ENCODE measurements at places on chromosomes 3 and 15.

- DNase-seq = no peak
These were observed 89.6 kb upstream of the GALNT15 start for GRCh38 chr3:16084887-16085286.

- no peak for DNase-seq
These were observed 555.4 kb upstream of the ZNF385D start for GRCh38 chr3:22306454-22306853.

GRCh38 chr3:56753206-56753820 lies 48.4 kb downstream of the ARHGEF3 start:
- peak; percentile 22 for DNase-seq

DNA sequence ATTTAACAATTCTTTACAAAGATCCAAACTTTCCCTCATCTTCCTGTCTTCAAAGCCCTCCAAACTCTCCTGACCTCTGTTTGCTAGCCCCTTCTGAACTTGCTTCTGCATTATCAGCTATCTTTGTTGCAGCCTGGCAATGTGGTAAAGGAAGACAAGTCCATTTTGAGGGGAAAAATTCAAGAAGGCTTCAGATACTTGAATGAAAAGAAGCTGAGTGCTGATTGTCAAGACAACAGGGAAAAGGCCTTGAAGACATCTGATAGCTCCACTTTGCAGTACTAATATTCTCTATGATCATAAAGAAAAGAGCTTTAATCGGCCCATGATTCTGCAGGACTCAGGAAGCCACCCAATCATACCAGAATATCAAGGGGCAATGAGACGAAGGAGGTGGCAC lies 91.8 kb downstream of the LMLN start:
- DNase-seq = no peak

GRCh38 chr3:129606636-129607390 lies at the start of gene PLXND1:
Gene PLXND1, minus strand, starts transcription at chr3:129606676. Its CDS starts 37 bp downstream, at chr3:129606639.
- no peak for DNase-seq

GRCh38 chr3:32249184-32249782 lies 10.8 kb downstream of the CMTM8 start:
- DNase-seq = no peak

- no peak for DNase-seq
These were observed 47.5 kb upstream of the TRIM42 start for GRCh38 chr3:140630366-140630765.
